ENCODE measurements at places on chromosomes 6 and 20. TPM values are rescaled to one million over a fixed set of nuclear protein-coding genes. Genes with fewer than 3 reads are reported as not detected.

- no peak for DNase-seq
Measured at GRCh38 chr6:113562248-113562647, 294.9 kb upstream of the MARCKS start.

GRCh38 chr20:40192529-40192928 is 496.5 kb downstream of the MAFB start:
- DNase-seq, result no peak

- no peak for DNase-seq
Measured at GRCh38 chr20:33681728-33682353, 4.3 kb downstream of the E2F1 start.

DNA sequence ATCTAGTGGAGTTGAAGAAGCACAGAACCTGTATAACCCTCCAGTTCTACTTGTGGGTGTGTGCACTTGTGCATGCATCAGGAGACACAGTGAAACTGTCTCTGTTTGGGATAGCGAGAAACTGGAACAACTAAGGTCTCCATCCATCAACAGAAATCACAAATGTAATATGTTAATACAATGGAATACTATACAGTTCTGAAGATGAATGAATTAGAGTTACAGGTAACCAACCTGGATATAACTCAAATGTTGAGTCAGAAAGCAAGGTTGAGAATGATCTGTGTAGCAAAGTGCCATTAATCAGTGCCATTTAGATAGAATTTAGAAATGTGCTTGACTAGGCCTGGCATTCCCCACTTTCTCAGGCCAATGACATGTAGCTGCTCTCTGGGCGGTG is 4.6 kb upstream of the NSFL1C start:
- no peak for DNase-seq

GRCh38 chr6:158376631-158377081 is 64.4 kb downstream of the TULP4 start:
- DNase-seq, result no peak

- DNase-seq, result no peak
Measured at GRCh38 chr20:56801971-56802755, 173.1 kb downstream of the TFAP2C start.

The PNLDC1 gene
- not detected for total RNA-seq

The RPS21 gene
- 2,647 TPM for total RNA-seq

The LGSN gene
- 0.53 TPM for total RNA-seq

The TREML1 gene
- not detected for total RNA-seq
